Mesenteric fat pad (tissue), 1 donor: ENCODE measurements at places on chromosomes 3 and 15. TPM values are rescaled to one million over a fixed set of nuclear protein-coding genes. Genes with fewer than 3 reads are reported as not detected.

Gene C15orf61
- 6.4 TPM for total RNA-seq

Gene CCDC9B
- 10.6 TPM for total RNA-seq

Gene MFSD1
- 114 TPM for total RNA-seq

Gene ENTPD3
- 1.1 TPM for total RNA-seq

DNA sequence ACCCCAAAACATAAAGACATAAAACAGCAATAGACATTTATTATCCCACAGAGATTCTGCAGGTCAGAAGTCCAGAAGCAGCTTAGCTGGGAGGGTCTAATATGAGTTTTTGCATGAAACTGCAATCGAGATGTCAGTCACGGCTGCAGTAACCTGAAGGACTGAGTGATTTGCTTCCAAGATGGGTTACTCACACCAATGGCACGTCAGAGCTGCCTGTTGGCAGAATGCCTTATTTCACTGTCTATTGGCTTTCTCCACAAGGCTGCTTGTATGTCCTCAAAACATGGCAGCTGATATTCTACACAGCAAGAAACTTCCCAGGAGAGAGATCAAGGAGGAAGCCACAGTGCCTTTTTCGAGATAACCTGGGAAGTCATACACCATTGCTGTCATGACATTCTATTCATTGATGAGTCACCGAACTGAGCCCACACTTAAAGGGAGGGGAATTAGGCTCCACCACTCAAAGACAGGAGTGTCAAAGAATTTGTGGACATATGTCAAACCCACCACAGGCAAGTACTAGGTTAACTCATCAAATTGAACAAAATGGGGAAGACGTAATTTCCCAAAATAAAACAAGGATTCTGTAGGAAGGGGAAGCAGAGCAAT, 122.2 kb downstream of the SYNPR start:
- no peak for DNase-seq

DNA sequence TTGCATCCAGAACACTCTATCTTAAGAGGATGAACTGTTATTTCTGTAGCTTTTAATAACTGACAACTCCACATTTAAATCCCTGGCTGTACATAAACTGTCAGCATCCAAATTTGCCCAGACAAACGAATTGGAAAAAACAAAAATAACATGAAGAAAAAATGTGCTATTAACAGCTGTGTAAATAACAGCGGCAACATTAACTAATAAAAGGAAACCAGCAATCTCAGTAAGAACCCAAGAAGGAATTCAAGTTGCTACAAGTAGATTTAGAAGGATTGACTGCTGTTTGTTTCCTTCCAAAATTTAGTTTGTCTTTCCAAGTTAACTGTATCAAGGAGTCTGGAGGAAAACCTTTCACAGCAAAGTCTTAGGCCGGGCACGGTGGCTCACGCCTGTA, 550.6 kb upstream of the MDFIC2 start:
- DNase-seq = no peak

- DNase-seq = no peak
Observed at GRCh38 chr15:91491101-91491950, 362.2 kb upstream of the SLCO3A1 start.

DNA sequence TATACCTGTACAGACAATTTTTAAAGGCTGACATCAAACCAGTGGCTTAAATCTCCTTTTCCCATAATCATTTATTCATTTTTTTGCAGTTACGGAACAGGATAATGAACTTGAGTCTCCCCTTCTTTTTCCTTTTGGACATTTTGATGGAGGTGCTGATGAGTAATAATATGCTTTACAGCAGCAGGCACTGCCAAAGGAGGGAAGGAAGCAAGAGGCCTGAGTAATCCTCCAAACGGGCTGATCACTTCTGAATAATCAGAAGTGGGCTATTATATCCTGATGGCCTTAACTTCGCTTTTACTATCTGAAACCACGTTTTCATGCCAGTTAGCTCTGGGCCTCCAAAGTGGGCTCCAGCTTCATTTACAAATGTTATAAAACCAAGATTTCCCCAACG, 527.2 kb downstream of the FOXP1 start:
- DNase-seq = no peak

- no peak for DNase-seq
Observed at GRCh38 chr15:99487337-99487730, 78.5 kb upstream of the MEF2A start.

DNA sequence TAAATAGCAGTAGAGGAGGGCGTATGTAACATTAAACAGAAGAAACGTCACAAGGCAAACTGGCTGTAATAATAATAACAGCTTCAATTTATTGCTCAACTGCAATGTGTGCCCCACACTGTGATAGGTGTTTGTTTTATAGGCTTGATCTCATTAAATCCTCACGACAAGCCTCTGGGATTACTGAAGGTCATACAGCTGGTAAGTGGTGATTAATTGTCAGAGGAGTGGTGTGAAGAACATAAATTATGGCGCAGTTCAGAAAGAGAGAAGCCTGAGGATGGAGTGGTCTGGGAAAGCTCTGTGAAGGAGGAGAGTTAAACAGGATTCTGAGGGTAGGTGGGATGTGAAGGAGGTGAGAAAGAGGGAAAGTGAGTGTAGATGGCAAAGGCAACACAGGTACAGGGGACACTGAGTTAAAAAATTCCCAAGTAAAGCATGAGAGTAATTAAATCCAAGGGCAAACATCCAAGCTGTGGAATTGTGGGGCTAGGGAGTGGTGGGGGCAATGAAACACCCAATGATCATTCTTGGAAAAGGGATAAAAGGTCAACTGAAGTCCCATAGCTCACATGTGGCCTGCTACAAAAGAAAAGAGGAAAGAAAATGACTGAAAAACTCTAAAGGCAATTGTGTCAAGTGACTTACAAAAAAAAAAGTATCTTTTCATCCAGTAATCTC, 16.5 kb upstream of the GLCE start:
- no peak for DNase-seq

DNA sequence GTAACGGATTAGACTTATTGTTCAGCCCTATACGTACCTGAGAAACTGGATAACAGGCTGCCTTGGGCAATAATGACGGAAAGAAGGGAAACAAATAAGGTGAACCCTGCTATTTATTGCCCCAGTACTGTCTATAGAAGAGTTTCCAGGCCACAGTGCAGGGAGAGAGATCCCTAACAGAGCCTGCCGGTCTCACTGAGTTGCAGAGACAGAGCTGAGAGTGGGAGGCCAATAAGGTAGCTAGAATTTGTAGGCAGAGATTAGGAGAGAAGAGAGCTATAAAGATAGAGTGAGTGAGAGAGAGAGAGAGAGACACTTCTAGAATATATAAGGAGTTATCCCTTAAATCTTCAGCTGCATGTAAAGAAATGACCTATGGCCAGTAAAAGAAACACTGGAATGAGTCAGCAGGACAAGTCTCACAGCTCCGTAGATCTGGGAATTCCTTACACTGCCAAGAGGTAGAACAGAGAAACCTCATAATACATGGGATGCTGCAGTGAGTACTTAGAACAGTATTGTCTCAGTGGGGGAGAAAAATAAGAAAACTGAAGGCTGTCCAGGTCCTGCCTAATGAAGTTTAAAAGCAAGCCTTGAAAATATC, 51.8 kb downstream of the ST3GAL6 start:
- no peak for DNase-seq
